ENCODE measurements at places on chromosomes 2 and 18. TPM values are rescaled to one million over a fixed set of nuclear protein-coding genes. Genes with fewer than 3 reads are reported as not detected.

The ST6GAL2 gene
- 0.13 TPM for total RNA-seq

The VAPA gene
- 111 TPM for total RNA-seq

The TLX2 gene
- total RNA-seq = not detected

The DES gene
- total RNA-seq = 1.2 TPM

The TUBB8B gene
- total RNA-seq = not detected

The ADAM23 gene
- 0.67 TPM for total RNA-seq

The HOXD11 gene
- not detected for total RNA-seq

The EGR4 gene
- total RNA-seq = not detected

The RUFY4 gene
- total RNA-seq = not detected

The LBH gene
- 26.9 TPM for total RNA-seq

The C2orf81 gene
- total RNA-seq = 0.87 TPM

The ANKRD62 gene
- 2.8 TPM for total RNA-seq

The TMEM127 gene
- 25.0 TPM for total RNA-seq

The KCNF1 gene
- 0.09 TPM for total RNA-seq

The MC5R gene
- total RNA-seq = not detected

The DIS3L2 gene
- total RNA-seq = 16.8 TPM

The FTCDNL1 gene
- 1.4 TPM for total RNA-seq

The MYOM1 gene
- total RNA-seq = 16.8 TPM

The QPCT gene
- 0.79 TPM for total RNA-seq

The HOXD13 gene
- total RNA-seq = not detected

The ESPNL gene
- 0.12 TPM for total RNA-seq

The LRRTM1 gene
- 0.06 TPM for total RNA-seq
